ENCODE measurements at places on chromosomes 4 and X.
A peak's percentile ranks its signal among the peaks of the same experiment; 100 is the strongest.

DNA sequence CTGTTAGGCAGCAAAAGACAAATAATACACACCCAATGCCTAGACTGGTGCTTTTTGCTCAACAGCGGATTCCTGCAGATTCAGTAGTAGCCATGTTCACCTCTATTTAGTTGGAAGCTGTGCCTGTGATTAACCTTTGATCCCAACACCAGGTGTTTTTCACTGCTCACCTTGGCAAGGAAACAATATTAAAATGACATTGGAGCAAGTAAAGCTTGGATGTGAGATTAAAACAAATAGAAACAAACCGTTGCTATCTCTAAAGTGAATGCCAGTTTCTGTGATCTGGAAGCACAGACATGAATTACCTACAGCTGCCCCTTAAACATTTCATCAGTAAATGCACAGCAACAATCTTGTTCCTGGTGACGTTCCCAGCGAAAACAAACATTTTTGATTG, 35.7 kb downstream of the MAGEB17 start:
- no peak for DNase-seq

GRCh38 chr4:184401397-184402171, 72.8 kb downstream of the IRF2 start:
- no peak for DNase-seq

DNA sequence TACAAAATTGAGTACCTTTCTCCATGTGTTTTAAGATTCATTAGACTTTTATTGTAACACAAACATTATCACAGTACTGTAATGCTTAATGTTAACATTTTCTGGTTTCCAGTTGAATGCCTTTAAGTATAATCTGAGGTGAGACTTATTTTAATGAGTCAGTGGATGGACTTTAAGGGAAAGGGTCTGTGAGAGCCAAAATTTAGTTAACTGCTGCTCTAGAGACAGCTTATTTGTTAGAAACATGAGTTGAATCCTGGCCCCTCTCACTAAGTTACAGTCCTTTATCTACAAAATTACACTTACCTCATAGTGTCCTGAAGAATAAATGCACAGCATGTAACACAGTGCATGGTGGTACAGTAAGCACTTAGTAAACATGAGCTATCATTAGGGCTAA, 66.0 kb downstream of the PGRMC2 start:
- no peak for DNase-seq

DNA sequence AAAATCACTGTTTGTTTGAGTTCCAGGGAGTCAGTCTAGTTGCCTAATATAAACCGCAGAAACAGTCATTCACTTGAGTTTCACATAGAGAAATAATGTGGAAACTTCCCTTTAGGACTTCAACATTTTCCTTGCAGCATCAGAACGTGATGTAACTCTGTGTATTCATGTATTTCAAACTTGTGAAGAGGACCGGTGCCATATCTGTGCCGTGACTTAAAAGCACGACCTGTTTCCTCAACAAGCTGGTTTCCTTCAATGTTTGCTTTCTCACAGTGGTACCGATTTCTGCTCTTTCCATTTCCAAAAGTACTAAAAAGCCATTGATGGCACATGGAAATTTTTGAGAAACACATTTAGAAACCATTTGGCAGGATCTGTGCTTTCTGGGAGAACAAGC, 166.6 kb upstream of the RAPGEF2 start:
- no peak for DNase-seq

GRCh38 chrX:13024986-13025385, 19.4 kb downstream of the FAM9C start:
- no peak for DNase-seq

- DNase-seq: peak; percentile 40
Measured at GRCh38 chrX:143298663-143299241, 218.5 kb downstream of the SPANXN3 start.

- DNase-seq: no peak
Measured at GRCh38 chr4:36835246-36835645, 409.3 kb upstream of the NWD2 start.

DNA sequence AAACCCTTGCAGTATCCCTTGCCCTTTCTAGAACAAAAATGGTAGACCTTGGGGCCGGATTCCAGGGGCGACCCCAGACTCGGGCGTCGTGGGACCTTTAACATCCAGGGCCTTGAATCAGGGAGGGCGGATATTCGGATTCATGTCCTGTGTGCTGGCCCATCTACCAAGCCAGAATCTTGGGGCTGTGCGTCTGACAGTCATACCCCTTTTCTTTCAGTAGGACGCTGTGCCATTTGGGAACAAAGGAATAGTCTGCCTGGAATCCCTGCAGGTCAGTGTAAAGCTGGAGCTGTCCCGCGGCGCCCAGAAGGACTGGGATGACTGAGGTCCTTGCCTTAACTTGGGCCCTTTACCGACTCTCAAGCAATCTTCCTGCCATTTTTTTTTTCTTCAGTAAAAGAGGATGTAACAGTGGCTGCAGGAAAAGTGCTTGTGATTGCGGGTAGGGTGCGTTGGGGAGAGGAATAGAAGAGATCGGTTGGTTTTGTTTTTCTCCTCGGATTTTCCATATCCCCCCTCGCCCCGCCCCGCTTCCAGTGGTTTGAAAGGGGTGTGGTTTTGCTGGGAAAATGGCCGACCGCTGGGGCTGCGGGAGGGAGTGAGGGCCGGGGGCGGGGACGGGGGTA, 518 bp downstream of the ARMCX1 start:
- DNase-seq: no peak

- no peak for DNase-seq
Measured at GRCh38 chr4:144778364-144778763, 132.4 kb downstream of the HHIP start.

GRCh38 chr4:14792702-14793227, 209.5 kb upstream of the CPEB2 start:
- no peak for DNase-seq

DNA sequence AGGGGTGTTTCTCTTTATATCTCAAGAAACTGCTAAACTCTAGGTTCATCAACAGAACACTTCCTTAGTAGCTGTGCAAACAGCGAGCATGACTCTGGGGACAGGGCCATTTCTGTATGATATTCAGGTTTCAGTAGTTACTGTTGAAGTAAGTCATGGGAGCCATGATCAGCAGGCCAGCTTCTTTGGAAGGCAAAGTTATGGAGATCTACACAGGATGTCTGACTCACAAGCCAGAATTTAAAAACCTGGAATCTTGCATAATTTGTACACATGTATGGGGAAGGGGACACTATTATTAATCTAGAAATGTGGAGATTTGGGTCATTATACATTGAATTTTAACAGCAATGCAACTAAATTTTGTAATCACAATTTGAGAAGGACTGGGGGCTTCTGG, 187.8 kb upstream of the NR3C2 start:
- no peak for DNase-seq

DNA sequence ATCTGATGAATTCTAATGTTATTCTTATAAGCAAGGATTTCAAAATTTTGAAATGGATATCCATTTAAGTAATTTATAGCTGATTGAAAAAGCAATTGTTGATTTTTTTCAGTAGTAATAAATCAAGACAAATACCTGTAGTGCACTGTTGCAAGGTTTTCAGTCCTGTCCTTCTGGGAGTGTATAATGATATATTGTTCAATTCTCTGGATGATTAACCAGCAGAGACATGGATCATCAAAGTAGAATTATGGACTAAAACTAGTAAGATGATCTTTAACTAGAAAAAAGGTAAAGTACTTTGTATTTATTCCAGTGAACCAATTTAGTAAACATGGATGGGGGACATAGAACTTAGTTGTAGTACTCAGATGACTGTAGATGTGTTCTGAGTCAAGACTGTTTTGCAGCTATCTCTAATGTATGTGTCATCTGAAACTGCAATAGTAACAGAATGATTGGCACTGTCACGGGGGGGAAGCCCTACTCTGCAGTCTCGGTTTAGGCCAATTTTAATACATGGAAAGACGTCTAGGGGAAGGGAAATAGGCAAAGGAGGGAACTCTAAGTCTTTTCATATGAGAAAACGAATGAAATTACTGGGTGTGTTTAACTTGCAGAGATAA, 121.9 kb downstream of the GLRA3 start:
- DNase-seq: no peak

GRCh38 chrX:24839331-24839730, 145.6 kb downstream of the POLA1 start:
- no peak for DNase-seq

DNA sequence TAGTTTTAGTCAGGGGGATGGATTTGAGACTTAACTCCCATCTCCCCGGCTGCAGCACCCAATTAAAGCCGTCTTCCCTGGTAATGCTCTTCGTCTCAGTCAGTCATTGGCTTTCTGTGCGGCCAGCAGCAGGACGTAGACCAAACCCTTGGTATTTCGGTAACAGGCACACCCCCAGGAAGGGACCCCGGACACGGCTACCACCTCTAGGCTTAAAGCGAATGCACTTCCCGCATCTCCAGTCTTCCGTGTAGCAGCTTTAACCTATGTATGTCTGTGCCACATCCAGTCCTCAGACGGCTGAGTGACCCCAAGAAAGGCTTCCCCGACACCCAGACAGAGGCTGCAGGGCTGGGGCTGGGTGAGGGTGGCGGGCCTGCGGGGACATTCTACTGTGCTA, 1.5 kb upstream of the CTAG2 start:
- no peak for DNase-seq

DNA sequence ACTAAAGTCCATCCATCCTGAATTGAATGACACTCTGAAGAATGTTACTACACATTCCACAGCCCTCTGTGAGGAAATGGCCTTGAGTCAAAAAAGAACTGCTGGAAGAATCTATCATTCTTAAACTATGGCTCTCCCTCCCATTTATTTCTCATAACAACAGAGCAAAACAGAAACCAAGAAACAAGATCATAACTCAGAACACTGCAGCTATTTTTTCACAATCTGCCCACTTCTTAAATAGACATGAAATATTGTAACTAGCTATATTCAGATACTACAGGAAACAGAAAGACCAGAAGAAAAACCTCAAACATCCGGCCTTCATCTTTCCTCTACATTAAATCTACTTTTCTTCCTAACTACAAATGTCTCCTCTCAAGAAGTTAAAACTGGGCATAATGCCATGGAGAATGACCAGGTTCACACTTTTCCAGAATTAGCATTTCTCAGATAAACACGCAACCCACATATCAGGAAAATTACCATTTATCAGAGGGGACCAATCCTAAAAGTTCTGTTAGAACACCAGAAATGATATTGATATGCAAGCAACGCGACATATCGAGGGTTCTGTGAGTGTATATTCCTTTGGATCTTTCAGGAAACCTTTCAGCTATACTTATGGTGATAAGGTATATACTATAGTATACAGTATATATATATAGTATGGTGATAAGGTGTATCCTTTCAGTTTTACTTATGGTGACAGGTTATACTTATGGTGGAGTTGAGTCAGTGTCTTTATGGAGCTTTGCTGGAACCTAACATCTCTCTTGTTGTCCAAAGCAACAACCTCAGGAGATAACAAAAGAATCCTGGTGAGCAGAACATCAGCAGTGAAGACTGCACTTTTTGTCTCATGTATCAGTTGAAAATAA, 60.4 kb upstream of the IRF2 start:
- no peak for DNase-seq

GRCh38 chr4:63563288-63564014, 845.8 kb downstream of the TECRL start:
- no peak for DNase-seq

- DNase-seq: no peak
Measured at GRCh38 chr4:152921284-152921683, 14.8 kb upstream of the FHDC1 start.

GRCh38 chr4:68349279-68349648, 626 bp downstream of the YTHDC1 start:
- DNase-seq: no peak

DNA sequence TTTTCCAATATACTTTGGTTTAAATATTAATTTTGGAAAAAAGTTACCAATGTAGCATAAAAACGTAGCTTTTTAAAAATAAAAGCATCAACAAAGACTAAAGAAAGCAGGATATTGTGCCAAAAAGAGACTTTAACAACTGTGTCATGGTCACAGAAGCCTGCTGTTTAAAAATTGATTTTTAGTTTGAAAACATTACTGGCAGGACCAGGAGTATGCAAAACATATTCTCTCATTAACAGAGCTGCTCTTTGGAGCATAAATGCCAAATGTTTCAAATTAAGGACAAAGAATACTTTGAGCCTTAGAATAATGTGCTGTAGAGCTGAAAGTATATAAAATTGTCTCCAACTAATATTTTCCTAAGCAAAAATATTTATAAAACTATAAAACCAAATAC, 279.0 kb downstream of the ARAP2 start:
- no peak for DNase-seq

DNA sequence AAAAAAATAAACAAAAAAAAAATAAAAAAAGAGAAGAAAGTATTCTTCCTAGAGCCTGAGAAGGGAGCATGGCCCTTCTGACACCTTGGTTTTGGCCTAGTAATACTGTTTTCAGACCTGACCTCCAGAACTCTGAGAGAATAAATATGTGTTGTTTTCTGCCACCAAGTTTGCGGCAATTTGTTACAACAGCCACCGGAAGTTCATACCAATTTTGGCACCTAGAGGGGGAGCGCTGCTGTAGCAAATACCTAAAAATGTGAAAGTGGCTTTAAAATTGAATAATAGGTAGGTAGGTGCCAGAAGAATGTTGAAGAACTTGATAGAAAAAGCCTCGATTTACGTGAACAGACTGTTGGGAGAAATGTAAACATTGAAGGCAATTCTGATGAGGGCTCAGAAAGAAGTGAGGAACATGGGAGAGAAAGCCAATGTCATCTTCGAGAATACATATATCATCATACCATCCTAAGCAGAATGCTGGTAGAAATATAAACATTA, 27.5 kb upstream of the SPACA5B start:
- DNase-seq: no peak

DNA sequence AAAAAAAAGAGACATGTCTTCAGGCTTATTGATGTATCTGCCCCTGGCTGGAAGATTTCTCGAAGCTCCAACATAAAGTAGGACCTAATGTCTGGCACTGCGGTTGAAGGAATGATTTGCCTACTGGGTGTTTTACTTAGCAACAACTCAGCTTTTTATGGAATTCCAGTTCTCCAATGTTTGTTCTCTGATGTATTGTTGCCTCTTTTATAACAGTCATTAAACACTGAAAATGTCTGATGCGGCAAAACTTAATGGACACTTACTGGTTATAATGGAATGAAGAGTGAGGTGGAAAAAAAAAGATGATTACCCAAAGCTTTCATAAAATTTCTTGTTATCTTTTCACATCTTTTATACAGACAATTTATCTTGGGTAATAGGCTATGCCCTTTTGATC, 75.6 kb upstream of the ZFP42 start:
- no peak for DNase-seq

DNA sequence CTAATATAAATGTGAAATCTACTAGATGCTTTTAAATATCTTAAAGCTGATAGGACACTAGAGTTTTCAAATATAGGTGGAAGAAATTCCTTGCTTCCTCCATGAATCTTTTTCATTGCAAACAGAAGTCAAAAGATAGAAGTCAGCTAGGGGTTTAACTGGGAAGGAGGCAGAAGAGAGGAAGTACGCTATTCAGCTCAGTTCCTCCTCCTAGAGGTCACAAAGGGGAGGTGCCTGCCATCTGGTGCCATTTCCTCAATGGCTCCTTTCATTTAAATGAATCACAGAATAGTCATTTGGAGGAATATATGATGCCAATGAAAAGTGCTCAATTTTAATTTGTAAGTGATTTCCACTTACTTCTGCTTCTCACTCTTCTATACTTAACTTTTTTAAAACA, 8.5 kb downstream of the COL25A1 start:
- DNase-seq: no peak

- DNase-seq: no peak
Measured at GRCh38 chr4:75015627-75016026, 82.7 kb downstream of the PARM1 start.
